Substantia nigra (tissue), 51 donors: ENCODE measurements at places on chromosomes 5 and 9.

DNA sequence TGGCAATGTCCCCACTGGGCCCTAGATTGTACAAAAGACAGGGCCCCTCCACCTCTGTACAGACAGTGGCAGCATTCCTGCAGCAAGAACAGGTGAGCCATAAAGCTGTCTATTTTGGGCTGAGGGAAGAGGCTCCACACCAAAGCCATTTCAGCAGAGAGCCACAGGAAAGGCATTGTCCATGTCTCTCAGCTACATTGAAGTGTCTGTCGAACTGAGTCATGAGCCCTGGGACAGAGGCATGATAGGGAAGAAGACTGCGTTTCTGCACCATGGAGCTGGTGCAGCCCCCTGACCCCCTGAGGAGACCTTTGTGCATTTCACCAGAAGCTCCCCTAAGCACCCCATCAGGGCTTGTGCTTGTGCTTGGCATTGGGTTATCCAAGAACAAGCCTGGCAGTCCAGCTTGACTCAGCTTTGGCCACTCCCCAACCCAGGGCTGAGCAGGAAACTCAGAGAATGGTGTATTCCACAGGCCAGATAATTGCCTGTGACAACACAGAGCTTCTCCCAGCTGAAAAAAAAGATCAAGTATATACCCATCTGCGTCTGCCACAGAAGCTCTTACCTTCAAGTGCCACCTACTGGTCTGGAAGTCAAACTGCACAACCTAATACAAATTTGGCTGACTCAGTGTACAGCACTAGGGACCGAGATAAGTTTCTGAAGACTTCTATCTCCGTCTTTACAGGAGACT lies 5.9 kb upstream of the FRMD3 start:
- no peak for DNase-seq

DNA sequence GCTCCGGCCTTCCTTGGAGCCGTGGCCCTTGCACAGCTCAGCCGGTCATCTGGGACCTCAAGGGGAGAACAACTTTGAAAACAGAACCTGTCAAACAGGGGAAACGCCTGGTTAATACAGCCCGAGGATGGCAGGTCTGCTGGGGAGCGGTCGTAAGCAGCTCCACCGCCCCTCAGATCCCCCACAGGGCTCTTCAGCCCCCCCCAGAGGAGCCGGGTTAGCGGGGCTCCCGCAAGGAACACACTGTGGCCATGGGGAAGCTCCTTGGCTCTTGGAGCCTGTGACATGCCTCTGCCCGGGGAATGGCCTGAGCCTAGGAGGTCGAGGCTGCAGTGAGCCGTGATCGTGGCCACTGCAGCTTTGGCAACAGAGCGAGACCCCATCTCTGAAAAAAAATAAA lies 6.8 kb downstream of the TMEM250 start:
- no peak for DNase-seq

GRCh38 chr9:106691627-106692026 lies 171.3 kb upstream of the ZNF462 start:
- DNase-seq = no peak

DNA sequence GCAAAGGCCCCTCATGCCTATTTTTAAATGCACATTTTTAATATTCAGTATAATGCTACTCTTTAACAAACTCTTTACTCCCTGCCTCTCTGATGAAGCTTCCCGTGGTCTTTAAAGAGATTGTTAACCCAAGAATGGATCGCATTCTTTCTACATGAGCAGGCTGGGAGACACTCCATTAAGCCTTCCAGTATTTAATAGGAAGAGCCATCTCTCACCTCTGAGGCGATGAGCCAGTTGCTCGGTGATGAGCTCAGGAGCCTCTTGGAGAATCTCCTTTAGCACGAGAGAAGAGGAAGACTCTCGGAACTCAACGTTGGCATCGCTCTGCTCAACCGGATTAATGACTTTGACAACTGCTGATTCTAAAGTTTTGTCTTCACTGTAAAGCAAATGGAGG lies 59.6 kb downstream of the PRUNE2 start:
- no peak for DNase-seq

DNA sequence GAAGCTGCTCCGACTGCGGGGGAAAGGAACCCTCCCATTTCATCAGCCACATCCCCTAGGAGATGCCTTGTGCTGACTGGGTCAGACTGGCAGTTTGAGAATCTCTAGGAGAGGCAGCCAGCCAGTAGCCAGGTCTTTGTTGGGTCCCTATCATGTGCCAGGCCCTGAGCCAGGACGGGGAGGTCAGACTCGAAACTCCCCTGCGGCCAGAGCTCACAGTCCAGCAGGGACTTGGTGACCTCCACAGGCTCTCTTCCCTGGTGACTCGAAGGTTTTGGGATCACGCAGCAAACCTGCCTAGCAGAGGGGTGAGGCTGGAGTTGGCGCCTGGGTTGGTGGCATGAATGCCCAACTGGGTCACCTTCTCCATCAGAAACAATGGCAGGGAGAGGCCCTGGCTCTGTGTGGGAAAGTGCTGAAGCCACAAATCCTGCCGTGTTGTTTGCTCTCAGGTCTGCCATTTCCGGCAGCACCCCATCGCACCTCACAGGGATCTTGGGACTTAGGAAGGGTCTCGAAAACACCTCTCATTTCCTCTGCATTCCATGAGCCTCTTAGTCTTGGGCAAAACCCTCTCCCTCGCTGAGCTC lies 14.4 kb upstream of the ORM1 start:
- no peak for DNase-seq

DNA sequence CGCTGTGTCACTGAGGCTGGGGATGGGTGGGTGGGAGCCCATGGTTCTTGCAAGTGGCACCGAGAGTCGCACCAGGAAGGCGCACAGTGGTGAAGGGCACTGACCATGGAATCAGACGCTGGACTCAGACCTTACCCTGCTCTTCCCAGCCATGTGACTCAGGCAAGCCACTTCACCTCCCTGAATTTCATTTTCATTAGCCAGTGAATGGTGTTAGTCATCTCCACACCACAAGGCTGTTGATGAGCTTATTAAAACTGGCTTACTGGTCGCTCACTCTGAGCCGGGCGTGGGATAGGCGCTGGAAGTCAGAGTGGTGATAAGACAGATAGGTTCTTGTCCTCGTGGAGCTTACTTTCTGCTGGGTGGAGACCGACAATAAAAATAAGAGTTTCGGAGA lies 25.1 kb downstream of the FGF18 start:
- DNase-seq = no peak

- no peak for DNase-seq
These were observed 29.5 kb downstream of the SLC25A46 start for GRCh38 chr5:110768138-110768860.

GRCh38 chr9:74861773-74862474 lies 25.8 kb downstream of the TRPM6 start:
- DNase-seq = no peak

- DNase-seq = no peak
These were observed 17.8 kb downstream of the C9orf85 start for GRCh38 chr9:71929223-71929622.

DNA sequence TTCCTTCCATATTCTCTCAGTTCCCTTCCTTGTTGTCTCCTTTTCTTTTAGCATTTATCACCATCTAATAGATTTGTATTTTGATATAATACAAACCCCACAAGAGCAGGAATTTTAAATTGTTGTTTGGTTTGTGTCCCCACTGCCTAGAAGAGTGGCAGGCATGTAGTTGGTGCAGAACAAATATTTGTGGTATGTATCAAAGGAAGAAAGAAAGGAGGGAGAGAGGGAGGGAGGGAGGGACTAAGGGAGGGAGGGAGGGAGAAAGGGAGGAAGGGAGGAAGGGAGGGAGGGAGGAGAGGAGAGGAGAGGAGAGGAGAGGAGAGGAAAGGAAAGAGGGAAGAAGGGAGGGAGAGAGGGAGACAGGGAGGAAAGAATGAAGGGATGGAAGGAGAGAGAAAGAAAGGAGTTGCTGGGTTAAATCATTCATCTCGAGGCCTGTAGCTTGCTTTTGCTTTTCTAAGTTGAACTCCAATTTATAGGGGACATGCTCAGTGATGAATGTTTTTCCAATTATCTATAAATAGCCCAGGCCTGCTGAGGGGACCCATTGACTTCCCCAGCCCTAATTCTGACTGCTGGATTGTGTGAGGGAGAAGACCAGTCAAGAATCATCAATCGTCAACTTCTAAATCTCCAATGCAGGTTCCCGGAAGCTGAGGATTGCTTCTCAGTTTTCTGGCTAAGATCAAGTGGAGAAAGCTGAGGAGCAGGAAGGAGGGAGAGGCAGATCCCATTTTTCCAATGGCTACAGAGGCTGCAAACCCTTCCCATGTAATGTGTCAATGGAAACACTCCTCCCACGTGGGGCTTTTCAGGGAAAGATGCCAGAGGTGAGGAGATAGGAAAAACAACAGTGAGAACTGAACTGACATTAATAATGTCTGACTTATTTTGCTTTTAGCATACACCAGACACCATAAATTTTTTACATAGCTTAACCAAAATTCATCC lies 320.7 kb downstream of the ASTN2 start:
- DNase-seq = no peak

GRCh38 chr5:159695741-159696294 lies 220.5 kb upstream of the ADRA1B start:
- DNase-seq = no peak

- peak; percentile 36 for DNase-seq
These were observed 38.9 kb downstream of the CDH6 start for GRCh38 chr5:31232273-31232888.

DNA sequence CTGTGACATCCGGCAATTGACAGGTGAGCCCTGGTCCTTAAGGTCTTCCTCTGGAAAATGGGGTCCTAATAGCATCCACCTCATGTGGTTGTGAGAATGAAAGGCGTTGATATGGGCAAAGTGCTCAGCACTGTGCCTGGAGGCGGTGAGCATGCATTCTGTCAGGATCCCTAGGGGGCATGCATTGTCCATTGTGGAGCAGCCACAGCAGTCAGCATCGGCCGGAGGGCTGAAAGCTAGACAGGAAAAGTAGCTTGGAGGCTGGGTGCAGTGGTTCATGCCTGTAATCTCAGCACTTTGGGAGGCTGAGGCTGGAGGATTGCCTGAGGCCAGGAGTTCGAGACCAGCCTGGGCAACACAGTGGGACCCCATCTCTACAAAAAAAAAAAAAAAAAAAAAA lies 122.2 kb downstream of the LHX2 start:
- DNase-seq = peak; percentile 57

- no peak for DNase-seq
These were observed 11.4 kb downstream of the GCNT4 start for GRCh38 chr5:75040973-75041372.

- no peak for DNase-seq
These were observed 46.0 kb upstream of the AKNA start for GRCh38 chr9:114433720-114434255.

GRCh38 chr5:147509710-147510651 lies at the start of gene DPYSL3:
Gene DPYSL3, minus strand, starts transcription at chr5:147510068. Its CDS starts 210 bp downstream, at chr5:147509858.
- peak; percentile 48 for DNase-seq

- DNase-seq = peak; percentile 24
These were observed 130.1 kb upstream of the OSMR start for GRCh38 chr5:38715696-38716095.

- DNase-seq = no peak
These were observed 62.9 kb upstream of the TNFAIP8 start for GRCh38 chr5:119292701-119293515.

GRCh38 chr5:163718272-163718671 lies 212.9 kb downstream of the MAT2B start:
- DNase-seq = no peak

- no peak for DNase-seq
These were observed 352.7 kb upstream of the CD180 start for GRCh38 chr5:67549296-67549618.

DNA sequence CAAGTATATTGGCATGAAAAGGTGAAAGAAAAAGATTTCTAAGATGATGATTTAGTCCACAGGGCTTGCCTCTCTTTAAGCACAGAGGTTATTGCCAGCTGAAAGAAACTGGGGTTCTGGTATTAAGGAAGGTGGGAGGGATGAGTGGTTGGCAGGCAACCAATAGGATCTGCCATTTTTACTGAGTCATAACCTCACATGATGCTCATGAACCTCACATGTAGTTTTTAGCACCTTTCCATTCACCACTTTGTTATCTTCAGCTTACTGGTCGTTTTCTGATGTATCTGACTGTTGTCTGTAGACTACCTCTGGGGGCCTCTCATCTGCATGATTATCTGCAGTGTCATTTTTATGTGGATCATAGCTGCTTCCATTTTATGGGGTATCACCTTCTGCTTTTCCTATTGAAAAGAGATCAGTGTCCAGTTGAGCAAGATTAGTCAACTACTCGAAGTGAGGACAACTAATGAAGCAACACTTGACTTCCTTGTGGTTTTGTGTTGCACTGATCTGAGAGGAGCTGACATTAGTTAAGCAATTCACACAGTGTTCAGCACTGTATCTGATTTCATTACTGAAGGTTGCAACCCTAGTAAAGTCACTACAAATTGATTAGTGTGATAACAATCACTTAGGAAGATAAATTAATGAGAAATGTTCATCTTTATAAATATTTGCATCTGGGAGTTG lies 186.3 kb downstream of the SGCD start:
- no peak for DNase-seq

GRCh38 chr5:8848997-8849594 lies 696.8 kb downstream of the SEMA5A start:
- no peak for DNase-seq

DNA sequence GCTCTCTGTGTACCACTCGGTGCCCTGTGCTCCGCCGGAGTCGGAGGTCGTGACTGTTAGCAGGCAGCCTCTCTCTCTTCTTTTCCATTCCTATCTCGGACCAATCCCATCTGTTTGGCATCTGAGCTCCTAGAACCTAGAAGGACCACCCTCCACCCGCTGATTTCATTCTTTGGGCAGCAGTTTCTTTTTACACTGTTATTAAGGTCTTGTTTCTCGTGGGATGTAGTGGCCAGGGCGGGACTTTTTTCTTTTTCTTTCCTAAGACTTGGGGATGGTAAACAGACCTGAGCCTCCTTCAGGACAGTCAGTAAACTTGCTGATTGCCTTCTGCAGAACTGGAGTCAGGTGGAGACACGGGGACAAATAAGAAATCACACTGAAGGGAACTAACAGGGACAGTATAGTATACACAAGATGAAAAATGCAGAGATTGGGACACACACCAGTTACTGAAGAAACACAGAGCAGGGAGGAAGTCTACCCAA lies 500 bp downstream of the URM1 start:
- no peak for DNase-seq

DNA sequence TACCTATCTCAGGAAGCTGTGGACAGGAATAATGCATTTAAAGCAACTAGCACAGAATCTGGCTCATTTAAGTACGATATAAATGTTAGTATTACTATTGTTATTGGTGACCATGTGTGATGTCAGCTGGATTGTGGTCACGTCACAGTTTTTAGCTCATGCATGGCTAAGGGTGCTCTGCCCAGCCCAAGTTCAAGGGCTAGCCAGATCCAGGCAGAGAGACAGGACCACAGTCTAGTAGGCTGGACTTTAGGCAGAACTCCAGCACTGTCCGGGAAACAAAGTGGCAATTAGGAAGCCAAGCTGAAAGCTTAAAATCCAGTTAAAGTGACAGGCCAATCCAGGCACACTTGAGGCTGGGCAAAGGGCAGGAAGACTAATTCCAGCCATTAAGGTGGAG lies 273.6 kb downstream of the ADAMTSL1 start:
- DNase-seq = peak; percentile 26

- no peak for DNase-seq
These were observed 19.7 kb upstream of the GRIA1 start for GRCh38 chr5:153470736-153471135.

GRCh38 chr9:123353041-123353440 lies 3.0 kb upstream of the CRB2 start:
- DNase-seq = no peak

GRCh38 chr5:173686950-173687349 lies 70.5 kb upstream of the BOD1 start:
- no peak for DNase-seq
